ENCODE measurements at places on chromosomes 1 and 21.

- DNase-seq, result peak; percentile 42
- H3K4me1 ChIP-seq, result peaks cover 7% of the 10 kb centered on the region
- no peak overlapping the region for H3K27ac ChIP-seq
- H3K36me3 ChIP-seq, result peaks cover 1% of the 10 kb centered on the region
- H3K27me3 ChIP-seq, result no peaks in the 10 kb centered on the region
These were observed 3.3 kb downstream of the AMPD2 start for GRCh38 chr1:109622895-109623294.

DNA sequence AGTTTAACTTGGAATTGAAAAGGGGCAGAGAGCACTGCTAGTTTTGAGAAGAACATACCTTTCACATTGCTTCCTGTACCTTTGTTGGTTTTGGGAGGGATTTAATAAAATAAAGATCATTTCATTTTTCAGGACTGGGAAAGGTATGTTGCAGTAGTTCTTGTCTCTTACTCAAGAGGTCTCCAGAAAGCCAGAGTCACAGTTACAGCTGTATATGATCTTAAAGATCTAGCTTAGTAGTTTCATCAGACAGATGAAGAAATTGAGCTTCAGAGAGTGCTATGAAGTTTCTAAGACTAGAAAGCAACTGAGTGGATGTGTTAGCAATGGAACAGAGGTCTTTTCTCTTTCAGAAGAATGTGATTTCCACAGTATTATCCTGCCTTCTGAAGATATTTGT, 1.0 kb downstream of the OR10K2 start:
- no peak overlapping the region for H3K4me3 ChIP-seq
- H3K27me3 ChIP-seq, result no peaks in the 10 kb centered on the region
- no peaks in the 10 kb centered on the region for H3K36me3 ChIP-seq
- DNase-seq, result no peak
- H3K4me1 ChIP-seq, result no peaks in the 10 kb centered on the region

DNA sequence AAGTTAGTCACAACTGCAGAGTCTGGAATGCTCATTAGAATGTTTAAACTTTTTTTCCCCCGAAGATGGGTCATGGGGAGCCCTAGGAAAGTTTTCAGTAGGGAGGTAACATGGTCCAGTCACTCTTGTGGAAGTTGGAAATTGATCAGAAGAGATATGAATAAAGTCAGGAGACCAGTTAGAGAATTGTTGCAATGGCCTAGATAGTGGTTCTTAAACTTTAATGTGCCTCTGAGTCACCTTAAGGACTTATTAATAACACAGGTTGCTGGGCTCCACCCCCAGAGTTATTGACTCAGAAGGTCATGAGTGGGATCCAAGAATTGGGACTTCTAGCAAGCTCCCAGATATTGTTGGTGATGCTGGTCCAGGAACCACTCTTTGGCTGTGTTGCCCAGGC, 3.2 kb upstream of the TFAP2E start:
- H3K4me1 ChIP-seq, result peaks cover 4% of the 10 kb centered on the region
- no peak overlapping the region for H3K4me3 ChIP-seq
- DNase-seq, result no peak
- H3K27me3 ChIP-seq, result peaks cover 54% of the 10 kb centered on the region

DNA sequence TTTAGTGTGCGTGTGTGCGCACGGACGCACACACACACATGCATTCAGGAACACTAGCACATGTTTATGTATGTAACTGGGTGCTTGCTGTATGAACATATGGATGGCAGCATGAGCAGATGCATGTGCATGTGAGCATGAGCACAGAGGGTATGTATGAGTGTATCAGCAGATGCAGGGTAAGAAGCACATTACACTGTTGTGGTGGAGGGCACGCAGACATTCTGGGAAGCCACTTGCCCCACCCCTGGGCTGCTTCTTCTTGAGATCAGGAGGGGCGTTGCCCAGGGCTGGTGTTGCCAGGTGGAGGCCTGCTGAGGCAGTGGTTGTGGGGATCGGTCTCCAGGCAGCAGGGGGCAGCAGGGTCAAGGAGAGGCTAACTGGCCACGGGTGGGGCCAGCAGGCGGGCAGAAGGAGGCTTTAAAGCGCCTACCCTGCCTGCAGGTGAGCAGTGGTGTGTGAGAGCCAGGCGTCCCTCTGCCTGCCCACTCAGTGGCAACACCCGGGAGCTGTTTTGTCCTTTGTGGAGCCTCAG, 3.9 kb upstream of the P3R3URF start:
- H3K27ac ChIP-seq, result no peak overlapping the region
- no peaks in the 10 kb centered on the region for H3K4me1 ChIP-seq

GRCh38 chr1:235069577-235070563, 58.8 kb downstream of the TOMM20 start:
- no peak overlapping the region for H3K4me3 ChIP-seq
- no peaks in the 10 kb centered on the region for H3K4me1 ChIP-seq
- no peaks in the 10 kb centered on the region for H3K36me3 ChIP-seq
- DNase-seq, result no peak

Measured in endodermal cell (in vitro differentiated cells).